ENCODE measurements at places on chromosomes 5 and 9. TPM values are rescaled to one million over a fixed set of nuclear protein-coding genes. Genes with fewer than 3 reads are reported as not detected.

DNA sequence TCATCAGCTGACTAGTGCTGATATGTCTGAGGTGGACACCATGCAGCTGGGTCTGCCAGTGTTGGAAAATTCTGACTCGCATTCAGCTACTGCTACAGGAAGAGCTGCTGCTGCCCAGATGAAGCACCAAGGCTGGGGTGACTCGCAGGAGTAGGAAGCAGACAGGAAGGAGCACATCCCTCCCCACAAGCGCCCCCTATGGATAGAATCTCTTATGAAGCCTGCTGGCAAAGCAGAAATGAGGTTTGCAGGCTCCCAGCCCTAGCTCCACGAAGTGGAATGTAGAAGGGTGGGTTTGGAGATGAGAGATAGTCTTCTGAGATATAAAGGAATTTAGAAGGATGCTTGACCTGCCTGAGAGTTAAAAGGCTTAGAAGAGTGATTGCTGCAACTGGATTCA is 443.0 kb downstream of the ACTL7B start:
- no peak for DNase-seq

DNA sequence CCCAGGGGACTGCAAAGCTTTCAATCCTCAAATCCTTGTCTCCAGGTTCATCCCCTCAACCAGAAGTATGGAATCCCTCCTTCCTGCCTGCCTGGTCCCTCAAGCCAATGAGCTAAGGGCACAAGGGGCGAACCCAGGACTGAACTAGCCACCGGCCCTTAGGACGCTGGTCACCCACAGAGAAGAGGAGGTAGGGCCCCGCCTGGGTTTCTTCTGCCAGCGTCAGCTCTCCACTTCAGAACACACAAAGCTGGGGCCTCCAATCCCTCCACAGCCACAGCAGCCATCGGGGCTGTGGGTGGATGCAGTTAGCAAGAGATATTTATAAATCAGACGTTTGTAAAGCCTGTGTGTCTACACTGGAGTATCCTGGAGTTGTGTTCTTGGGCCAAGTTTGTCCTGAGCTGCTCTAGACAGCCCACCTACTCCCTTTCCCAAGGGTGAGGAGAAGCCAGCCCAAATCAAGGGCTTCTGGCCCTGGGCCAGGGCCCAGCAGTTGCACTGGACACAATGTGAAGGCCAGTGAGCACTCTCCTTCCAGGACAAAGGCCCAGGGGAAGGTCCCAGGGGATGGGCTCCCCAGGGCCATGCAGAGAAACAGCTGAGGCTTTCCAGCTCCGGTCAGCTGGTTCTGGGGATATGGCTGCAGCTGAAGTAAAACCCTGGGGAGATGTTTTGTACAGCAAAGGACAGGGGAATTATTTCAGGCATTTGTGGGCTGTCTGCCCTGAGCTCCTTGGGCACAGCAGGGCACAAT is 18.9 kb downstream of the AMBP start:
- no peak for DNase-seq

GRCh38 chr5:78574731-78575161 is 73.8 kb downstream of the LHFPL2 start:
- no peak for DNase-seq

- no peak for DNase-seq
Measured at GRCh38 chr9:71524516-71524915, 243.8 kb downstream of the CEMIP2 start.

DNA sequence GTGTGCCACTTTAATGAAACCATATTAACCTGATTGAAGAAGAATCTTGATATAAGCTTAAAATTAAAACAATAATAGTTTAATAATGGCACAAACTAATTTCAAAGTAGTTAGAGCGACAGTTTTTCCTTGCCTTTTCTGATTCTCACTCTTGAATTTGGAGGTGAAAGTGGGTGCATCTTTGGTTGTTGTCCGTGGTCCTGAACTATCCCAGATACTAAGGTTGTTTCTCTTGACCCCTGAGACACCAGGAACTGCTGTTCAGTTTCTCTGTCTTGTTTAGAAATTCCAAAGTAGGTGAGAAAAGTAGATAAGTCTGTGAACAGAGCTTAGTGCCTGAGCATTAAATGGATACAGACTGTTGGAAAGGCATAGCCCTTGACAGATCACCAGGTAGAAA is 274.7 kb downstream of the FBXL7 start:
- no peak for DNase-seq

GRCh38 chr9:2785060-2785950 is 58.6 kb downstream of the PUM3 start:
- DNase-seq: no peak

DNA sequence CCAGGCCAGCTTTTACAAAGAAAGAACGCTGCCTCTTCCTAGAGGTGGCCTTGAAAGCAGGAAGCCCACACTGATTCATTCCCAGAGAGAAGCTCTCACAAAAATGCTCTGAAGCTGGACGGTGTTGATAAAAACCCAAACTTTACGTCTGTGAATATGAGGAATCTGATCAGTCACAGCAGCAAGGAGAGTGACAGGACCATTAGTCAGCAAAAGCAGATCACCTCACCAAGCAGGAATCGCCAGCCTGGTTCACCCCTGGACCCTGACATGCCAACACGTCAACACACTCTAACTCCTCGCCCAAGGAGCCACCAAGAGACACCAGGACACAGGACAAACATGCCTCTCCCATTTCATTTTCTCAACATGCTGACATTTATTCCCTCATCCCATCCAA is 70.6 kb upstream of the ZNF622 start:
- no peak for DNase-seq

GKAP1 gene
- 1.5 TPM for polyA plus RNA-seq

DRD1 gene
- not detected for polyA plus RNA-seq

PTGES2 gene
- polyA plus RNA-seq: 59.7 TPM

GRIN3A gene
- polyA plus RNA-seq: not detected

Measured in BJ (cell line).